Stimulated activated CD8-positive, alpha-beta memory T cell treated with anti-CD3 and anti-CD28 coated beads, Interleukin-15, amount 100 ng/mL, for 24 hours (primary cell): ENCODE measurements at places on chromosomes 5 and 9.

DNA sequence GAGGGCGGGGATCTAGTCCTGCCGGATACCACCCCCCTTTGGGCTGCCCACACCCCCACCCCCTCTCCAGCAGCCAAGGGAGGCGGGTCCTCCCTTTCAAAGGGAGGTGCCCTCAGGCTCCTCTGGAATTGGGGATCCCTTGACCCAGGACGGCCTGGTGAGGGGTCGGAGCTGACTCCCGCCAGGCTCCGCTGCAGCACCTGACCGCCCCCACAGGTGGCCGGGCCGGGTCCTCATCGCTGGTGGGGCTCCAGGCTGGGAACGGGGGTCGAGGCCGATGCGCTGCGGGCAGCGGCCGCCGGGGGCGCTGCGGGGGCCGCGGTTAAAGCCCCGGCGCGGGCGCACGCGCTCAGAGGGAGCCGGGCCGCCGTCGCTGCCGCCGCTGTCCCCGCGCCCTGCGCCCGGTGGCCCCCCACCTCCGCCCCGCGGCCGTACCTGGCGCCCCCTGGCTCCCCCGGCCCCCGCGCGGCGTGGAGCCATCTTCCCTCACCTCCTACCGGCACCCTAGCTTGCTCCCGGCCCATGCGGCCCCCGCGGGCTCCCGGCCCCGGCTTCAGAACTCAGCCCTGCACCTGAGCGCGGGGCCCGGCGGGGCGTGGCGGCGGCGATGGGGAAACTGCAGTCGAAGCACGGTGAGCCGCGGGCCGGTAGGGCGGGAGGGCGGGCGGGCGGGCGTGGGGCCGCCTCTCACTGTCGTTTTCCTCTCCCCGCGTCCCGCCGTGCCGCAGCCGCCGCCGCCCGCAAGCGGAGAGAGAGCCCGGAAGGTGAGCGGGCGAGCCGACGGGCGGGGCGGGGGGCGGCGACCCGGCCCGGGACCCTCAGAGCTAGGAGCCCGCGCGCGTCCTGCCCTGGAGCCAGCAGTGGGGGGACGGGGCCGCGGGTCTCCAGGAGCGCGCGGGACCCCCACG lies at the start of gene NKD2:
Gene NKD2 (plus strand): TSS at position 352 of the 908 bp plus-strand sequence. CDS start 256 bp downstream, at position 608.
- peak; percentile 30 for DNase-seq

- no peak for DNase-seq
These were observed 200.4 kb downstream of the FBXL7 start for GRCh38 chr5:15700373-15700772.

DNA sequence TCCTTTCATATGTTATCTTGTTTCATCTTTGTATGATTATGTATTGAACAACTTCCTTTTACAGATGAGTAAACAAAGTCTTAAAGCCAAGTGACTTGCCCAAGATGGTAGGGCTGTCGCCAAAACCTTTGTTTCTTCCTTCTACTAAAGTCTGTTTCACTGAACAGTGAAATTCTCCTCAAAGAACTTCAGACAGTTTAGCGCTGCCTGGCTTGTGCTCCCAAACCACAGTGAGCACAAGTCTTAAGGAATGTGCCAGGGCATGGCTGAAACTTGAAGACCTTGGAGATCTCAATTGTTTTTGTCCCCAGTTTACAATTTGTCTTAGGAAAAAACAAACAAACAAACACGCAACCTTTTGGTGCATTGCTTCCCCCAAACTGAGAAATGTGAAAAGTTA lies 273.5 kb downstream of the CRB2 start:
- DNase-seq = no peak

DNA sequence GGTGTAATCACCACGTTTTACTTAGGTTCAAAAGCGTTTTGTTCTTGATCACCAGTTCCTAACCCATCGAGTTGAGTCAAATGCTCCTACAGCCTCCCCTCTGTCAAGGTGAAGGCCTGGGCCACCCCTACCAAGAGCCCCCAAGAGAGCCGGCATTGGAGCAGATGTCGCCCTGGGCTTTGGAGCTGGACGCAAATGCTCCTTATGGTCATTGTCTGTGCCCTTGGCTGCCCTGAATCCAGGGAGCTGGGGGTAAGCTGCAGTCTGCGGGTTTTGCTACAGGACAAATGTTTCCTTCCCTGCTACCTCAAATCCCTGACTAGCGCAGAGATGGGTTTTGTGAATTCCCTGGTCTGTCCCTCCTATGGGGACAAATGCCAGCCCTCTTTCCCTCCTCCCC lies 4.9 kb downstream of the RNF183 start:
- no peak for DNase-seq

GRCh38 chr5:95059636-95060035 lies 225.3 kb downstream of the MCTP1 start:
- no peak for DNase-seq

GRCh38 chr9:113559834-113560800 lies 96.6 kb downstream of the RGS3 start:
- no peak for DNase-seq

DNA sequence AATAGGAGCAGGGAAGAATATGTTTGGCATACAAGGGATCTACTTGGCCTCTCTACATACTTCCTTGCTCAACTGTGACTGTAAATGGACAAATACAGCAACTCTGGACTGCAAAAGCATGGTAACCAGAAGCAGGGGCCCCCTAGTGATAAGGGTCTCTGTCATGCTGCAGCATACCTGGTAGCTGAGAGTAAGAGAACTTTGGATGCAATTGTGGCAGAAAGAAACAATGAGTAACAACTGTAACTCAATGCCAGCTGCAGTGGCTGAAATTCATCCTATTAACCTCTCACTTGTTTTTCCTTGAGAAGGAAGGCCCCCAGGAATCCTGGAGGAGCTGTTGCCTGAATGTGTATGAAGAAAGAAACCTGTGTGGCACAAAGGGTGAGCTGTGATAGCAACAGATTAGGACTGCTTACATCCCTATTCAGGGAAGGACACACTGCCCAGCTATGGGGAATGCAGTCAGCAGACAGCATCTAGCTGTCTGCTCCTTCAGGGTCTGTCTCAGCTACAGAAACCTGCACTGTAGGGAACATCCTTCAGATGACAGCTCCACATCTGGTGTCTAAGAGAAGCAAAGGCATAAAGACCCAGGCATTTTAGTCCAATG lies 468.1 kb upstream of the ACTBL2 start:
- DNase-seq = no peak

DNA sequence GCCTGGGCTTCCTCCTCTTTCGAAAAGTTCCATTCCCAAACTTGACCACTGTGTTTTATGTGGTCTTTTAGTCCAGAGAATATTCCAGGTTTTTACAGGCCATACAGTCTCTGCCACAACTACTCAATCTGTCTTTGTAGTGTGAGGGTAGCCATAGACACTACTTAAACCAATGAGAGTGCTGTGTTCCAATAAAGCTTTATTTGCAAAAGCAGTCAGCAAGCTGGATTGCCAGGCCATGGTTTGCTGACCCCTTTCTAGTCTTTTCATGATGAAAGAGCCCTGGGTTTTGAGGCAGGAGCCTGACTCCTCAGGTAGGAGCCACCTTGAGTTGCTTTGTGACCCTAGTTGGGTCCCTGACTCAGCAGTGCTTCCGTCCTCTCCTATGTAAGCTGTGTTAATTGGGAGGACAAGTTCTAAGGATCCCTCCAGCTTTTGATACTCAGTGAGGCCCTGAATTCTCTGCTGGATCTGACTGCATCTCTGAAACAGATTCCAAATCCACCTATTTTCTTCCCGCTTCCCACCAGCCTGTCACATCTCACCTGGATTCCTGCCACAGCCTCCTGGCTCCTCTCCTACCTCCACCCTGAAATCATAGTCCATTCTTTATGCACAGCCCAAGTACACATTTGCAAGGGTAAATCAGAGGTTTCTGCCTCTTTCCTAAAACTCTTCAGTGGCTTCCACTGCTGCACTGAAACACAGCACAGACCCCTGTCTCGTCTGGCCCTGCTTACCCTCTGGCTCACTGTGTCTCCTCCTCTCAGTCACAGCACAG lies 13.5 kb downstream of the GALNT10 start:
- DNase-seq = no peak

DNA sequence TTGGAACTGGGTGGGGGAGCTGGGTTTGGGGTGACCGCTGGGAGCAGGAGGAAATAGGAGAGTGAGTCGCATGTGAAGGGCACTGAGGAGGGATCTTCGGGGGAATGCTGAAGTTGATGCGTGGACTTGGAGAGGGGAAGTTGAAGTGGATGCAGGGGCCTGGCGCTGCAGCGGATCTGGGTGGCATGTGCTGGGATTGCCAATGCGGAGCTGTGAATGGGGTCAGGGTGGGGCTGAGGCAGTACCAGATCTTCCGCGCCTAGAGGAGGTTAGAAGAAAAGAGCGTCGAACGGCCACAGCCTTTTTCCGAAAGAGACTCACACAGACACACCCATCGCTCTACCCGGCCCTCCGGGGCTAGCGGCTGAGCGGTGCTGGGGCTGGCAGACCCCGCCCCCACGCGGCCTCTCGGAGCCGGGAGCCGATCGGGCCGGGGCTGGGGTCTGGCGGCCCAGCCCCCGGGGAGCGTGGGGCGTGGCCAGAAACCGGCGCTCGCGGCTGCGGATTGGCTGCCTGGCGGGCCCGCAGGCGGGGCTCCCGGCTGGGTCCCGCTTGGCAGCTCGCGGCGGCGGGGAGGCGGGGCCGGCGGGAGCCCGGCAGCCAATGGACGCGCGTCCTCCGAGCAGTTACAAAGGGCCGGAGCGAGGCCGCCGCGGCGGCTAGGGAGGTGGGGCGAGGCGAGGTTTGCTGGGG lies at the start of gene TGFBR1:
Gene TGFBR1 (plus strand): TSS at position 655 of the 693 bp plus-strand sequence. CDS start 93 bp downstream, outside the sequence.
- DNase-seq = peak; percentile 86

- DNase-seq = no peak
These were observed 5.7 kb downstream of the NFIB start for GRCh38 chr9:14307989-14308852.

DNA sequence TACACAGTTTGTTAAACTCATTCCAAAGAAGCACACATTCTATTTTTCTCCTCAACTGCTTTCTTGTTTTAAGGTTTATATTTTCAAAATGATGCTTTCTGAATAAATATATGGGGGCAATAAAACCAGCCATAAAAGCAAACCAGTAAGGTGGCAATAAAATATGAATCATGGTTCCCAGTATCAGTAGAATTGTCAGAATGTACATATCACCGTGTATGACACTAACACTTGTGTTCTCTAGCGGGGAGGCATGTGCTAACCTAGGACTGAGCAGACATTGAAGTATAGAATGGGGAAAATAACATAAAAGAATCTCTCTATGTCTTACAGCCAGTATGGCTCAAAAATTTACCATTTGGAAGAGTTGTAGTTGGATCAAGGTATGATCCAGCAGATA lies 329.9 kb upstream of the ISL1 start:
- DNase-seq = no peak

GRCh38 chr5:32810804-32811203 lies 99.7 kb downstream of the NPR3 start:
- DNase-seq = no peak

DNA sequence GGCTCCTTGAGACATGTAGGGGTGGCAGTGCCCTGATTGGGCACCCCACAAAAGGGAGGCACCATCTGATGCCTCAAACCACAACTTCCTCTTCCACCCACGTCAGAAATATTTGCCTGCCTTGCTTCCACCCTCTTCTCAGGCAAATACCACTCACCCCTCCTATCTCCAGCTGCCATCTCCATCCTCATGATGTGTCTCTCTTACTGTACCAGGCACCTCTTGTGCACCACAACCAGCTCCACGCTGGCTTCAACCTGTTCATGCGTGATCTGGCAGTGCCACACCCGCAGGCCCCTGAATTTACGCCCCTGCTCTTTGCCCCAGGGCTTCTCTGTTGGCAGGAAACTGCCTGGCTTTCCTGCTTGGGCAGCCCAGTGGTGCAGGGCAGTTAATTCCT lies 87.8 kb upstream of the HSPA9 start:
- no peak for DNase-seq

DNA sequence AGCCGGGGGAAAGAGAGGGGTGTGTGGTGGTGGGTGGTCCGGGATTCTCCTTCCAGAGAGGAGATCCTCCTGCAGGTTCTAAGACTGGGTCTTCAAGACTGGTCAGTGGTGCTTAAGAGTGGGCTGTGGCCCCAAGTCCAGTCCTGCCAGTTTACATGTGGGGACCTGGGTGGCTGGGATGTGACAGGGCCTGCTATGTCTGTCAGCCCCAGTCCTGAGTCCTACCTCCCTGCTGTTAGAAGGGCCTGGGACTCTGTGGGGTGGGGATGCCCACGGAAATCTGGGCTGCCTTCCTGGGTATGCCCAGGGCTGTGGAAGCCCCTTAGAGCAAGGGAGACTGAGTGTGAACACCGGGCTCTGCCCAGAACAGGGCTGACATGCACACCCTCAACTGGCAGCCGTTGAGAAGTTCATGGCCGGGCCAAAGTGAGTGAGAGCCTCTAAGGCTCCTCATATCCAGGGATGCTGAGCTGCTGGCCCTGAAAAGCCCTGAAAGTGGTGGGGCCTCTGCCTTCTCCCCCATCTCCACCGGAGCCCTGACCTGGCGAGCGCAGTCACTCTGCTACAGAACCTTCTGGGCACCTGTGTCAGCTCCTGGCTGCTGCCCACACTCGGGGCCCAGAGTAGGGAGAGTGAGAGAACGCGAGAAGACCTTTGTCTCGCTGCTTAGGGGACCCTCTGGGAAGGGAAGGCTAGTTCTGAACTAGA lies 1.7 kb downstream of the PHF2 start:
- no peak for DNase-seq

- no peak for DNase-seq
These were observed 2.2 kb downstream of the AKNA start for GRCh38 chr9:114385397-114386181.

GRCh38 chr5:50744776-50745175 lies 78.3 kb downstream of the PARP8 start:
- DNase-seq = no peak

- DNase-seq = no peak
These were observed 59.2 kb downstream of the NDST1 start for GRCh38 chr5:150567031-150567717.

GRCh38 chr9:2817999-2818803 lies 25.7 kb downstream of the PUM3 start:
- no peak for DNase-seq

DNA sequence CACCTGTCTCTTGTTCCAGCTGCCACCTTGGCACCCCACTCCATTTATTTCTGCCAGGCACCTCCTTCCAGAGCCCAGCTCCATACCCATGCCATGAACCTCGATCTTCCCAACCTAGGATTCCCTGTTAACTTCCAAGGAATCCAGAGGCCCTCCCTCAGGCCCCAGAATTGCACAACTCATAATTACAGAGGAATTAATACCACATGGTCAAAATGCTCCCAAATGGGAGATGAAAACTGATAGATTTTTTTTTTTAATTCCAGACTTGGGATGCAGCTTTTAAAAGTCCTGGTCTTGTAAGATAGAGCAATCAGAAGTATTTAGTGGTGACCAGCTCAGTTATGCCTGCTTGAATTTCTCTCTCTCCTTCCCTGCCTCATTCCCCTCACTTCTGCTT lies 96.2 kb upstream of the CCDC112 start:
- DNase-seq = no peak

DNA sequence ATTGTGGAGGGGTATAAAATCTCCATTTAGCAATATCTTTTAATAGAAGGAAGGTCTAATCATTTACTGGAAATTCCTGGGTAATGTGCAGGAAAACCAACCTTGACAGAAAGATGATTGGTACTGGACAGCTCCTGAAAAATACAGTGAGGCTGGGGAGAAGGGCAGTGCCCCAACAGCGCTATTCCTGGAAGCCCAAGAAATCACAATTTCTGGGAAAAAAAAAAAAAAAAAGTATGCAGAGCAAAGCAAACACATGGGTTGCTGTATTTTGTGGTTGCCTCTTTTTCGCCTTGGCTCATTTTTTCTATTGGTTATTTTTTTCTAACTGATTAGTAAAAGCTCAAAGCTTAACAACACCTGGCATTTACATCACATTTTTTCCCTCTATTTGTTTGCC lies 249.7 kb downstream of the ENC1 start:
- DNase-seq = no peak
